Smooth muscle cell of the brain vasculature (primary cell): ENCODE measurements at places on chromosomes 16 and 17.

GRCh38 chr17:60602871-60603270, 2.9 kb downstream of the PPM1D start:
- DNase-seq = no peak

DNA sequence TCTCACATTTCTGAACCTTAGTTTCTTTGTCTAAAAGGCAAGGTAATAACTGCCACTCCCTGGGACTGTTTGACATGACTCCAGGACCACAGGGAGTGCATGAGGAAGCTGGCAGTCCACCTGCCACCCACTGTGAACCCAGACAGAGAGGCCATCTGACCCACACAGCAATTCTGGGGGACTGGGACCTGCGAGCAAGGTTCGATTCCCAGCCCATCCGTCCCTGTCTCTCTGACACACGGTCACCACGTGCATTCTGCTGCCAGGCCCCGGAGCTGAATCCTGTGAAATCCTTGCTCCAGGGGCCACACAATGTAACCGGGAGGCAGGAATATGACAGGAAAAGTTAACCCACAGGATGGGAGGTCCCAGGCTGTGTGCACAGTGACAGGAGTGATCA, 218.8 kb upstream of the FOXF1 start:
- DNase-seq = no peak

GRCh38 chr17:54979657-54980056, 11.1 kb downstream of the STXBP4 start:
- no peak for DNase-seq

GRCh38 chr17:7548585-7549400, at the start of gene TNFSF12:
Gene TNFSF12 (plus strand): TSS chr17:7549058. CDS start chr17:7549154, 96 bp downstream.
- no peak for DNase-seq

- no peak for DNase-seq
These were observed 125.0 kb downstream of the HS3ST3A1 start for GRCh38 chr17:13476720-13477119.

DNA sequence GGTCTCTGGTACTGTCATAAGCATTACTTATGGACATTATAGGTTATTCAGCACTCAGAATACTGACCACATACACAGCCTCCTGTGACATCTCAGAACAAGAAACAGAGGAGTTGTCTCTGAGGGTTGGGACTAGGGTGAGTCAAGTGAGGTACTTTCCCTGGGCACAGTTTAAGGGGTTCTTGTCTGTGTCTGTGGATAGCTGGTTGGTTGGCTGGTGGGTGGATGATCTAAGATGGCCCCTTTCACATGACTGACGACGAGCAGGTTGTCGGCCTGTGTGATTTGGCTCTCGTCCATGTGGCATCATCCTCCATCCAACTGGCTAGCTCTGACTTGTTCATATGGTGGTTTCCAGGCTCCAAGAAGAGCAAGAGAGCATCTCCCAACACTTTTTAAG, 163.9 kb downstream of the PRKCB start:
- DNase-seq = no peak

GRCh38 chr16:49901711-49902110, 45.8 kb upstream of the ZNF423 start:
- DNase-seq = no peak

GRCh38 chr17:8124350-8125153, 646 bp upstream of the HES7 start:
- DNase-seq = no peak

- no peak for DNase-seq
These were observed 67.5 kb downstream of the AMFR start for GRCh38 chr16:56357765-56358322.

DNA sequence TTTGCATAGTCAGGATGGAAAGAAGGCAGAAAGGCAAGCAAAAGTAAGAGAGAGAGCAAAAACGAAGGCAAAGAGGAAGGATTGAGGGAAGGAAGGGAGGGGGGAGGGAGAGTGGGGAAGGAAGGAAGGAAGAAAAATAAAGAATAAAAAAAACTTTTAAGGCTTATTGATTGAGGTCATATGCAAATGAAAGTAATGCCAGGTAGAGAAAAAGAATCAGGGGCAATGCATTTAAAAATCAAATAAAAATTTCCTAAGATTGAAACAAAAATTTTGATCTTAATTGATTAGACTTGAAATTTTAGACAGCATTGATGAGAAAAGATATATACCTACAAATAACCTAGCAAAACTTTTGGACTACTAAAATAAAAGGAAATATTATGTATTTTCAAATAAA, 153.9 kb upstream of the KIF2B start:
- no peak for DNase-seq

DNA sequence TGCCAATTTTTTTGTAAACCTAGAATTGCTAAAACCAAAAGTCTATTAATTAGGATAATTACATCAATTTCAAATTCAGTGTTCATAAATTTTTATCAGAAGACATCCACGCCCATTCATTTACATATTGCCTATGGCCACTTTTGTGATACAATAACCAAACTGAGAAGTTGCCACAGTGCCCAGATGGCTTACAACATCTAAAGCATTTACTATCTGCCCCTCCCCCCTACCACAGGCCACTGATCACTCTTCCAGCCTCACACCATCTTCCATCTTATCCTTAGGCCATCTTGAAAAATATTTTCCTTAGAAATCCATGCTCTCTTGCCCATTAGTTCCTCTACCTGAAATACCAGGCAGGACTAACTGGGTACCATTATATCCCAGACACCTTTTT, 6.3 kb upstream of the PRKAR1A start:
- DNase-seq = no peak

DNA sequence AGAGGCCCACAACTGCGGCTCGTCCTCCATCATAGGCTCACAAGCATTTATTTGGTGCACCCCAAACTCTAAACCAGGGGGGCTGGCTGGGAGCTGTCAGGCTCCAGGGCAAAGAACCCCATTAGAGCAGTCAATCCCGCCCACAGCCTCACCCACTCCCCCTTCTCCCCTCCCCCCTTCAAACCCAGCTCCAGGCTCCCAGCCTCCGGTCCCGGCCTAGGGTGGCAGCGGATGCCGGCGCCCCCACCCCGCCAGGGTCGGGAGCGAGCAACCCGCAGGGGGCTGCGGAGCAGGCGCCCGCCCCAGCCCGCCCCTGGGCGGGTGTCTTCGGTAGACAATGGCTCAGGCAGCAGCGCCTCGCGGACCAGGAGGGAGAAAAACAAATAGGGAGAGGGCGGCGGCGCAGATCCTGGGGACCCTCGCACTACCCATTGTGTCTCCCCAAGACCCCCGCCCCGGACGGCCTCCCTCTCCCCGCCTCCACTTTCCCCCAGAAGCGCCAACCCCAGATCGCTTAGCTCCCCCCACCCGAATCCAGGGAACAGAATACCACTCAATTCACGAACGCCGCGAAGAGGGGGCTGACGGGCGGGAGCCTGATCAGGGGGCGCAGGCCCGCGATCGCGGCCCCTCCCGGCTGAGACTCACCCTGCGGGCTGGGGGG, 572 bp downstream of the FAM171A2 start:
- no peak for DNase-seq

GRCh38 chr16:81464279-81464678, 19.7 kb downstream of the CMIP start:
- DNase-seq = no peak

GRCh38 chr16:79005096-79005495, 595.4 kb downstream of the MAF start:
- no peak for DNase-seq

DNA sequence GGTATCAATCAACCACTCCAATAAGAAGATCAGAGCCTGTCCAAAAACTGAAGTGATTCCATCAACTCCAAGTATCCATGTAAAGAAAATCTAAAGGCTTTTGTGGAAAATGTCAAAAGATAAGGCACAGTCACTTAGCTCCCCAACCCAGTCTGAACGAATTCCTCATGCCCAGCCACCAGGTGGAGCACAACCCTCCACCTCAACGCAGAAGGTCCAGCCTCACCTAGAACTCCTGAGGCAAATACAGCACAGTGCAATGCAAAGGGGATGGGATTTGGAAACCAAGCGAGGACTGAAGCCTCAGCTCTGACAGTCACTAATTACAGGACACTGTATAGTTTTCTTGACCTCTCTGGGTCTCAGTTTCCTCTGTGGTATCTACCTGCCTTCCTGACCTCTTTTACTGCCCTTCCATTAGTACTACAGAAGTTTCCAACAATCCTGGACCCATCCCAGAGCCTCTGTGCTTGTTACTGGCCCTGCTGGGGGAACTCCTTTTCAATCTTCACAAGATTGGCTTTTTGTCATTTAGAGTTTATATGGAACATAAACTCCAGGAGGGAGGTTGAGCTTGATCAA, 2.0 kb downstream of the NCBP3 start:
- no peak for DNase-seq

DNA sequence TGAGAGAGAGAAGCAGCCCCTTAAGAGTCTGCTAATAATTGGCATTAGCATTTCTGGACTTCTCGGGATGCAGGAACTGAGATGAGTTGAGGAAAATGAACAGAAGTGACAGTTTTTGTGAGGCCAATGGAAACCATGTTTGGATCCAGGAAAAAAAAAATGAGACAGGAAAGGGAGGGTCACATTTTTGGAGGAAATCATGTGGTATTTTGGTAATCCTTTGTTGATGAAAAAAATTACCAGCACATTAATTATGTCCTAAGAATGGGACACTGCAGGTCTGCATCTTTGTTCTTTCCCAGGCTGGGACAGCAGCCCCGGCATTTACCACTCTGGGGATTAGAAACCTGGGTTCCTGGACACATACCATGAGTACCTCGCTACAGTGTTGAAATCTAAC, 109.9 kb upstream of the ZFHX3 start:
- DNase-seq = no peak

DNA sequence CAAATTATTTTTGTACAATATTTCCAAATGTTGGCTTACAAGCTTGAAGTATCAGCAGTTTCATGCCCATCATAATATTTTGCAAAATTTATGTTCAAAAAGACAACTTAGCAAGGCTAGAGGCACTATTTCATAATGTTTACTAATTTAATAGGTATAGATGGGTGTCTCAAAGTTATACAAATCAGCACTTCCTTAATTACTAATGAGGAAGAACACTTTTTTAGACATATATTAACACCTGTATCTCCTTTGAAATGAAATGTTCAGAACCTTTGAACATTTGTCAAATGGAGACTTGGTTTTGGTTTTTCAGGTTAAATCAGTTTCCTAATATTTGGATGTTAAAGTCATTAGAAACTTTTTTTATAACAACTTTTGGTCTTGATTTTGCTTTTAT, 2.2 kb downstream of the TAT start:
- no peak for DNase-seq

DNA sequence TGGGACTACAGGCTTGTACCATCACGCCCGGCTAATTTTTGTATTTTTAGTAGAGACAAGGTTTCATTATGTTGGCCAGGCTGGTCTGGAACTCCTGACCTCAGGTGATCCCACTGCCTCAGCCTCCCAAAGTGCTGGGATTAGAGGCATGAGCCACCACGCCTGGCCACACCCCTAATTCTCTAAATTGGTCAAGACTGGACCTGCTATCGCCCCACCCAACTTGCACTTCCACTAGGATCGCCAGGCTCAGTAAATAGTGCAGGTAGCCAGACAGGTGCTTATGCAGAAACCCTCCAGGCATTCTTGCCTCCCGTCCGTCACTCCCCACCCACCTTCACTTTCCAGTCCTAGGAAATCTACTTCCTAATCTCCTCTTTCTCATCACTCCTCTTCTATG, 481.4 kb upstream of the EEF2KMT start:
- DNase-seq = no peak

GRCh38 chr17:15039366-15039765, 225.8 kb downstream of the PMP22 start:
- DNase-seq = no peak

DNA sequence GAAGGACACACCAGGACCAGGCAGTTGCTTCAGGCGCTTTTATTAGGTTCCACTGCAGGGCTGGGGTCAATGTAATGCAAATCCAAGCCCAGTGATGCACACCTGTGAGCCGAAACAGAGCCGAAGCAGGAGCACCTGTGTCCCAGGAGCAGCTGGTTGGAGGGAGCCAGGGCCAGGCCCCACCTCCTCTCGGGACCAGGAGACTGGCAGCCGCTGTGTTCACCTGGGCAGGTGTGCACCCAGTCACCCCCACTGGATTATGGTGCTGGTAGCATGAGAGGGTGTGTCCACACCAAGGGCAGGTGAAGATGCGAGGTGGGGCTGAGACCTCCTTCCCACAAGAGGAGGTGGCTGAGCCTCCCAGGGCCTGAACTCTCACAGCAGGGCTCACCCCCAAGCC, 4.7 kb upstream of the FAAP100 start:
- no peak for DNase-seq

DNA sequence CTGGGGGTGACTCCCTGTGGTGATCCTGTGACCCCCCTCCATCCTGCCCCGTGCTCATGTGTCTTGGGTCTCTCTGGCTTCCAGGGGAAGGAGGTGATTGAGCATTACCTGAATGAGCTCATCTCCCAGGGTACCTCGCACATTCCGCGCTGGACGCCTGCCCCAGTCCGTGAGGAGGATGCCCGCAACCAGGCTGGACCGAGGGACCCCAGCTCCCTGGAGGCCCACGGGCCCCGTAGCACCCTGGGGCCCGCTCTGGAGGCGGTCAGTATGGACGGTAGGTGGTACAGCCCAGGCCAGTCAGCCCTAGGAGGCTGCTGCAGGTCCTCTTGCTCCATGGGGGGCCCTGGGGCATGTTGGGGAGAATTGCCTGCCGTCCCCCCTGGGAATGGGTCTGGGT, 33.6 kb downstream of the SEC14L5 start:
- no peak for DNase-seq

GRCh38 chr16:4386451-4386805, 14.8 kb downstream of the VASN start:
- no peak for DNase-seq

GRCh38 chr17:32503251-32504165, 16.7 kb downstream of the CDK5R1 start:
- DNase-seq = no peak

DNA sequence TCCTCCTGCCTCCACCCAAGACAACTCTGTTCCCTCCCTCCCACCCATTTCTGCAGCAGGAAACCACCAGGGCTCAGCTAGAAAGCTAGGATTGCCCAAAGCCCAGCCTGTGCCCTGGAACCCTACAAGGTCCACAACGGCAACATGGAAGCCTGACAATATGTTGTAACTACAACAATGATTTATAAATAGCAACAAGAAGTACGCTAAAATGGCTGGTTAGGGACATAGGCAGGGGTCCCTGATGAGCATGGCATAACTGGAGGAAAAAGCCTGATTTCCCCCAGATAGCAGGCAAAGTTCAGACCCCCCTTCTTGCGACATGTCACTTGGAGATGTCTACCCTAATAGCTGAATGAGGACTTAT, 6.6 kb downstream of the ST3GAL2 start:
- no peak for DNase-seq

DNA sequence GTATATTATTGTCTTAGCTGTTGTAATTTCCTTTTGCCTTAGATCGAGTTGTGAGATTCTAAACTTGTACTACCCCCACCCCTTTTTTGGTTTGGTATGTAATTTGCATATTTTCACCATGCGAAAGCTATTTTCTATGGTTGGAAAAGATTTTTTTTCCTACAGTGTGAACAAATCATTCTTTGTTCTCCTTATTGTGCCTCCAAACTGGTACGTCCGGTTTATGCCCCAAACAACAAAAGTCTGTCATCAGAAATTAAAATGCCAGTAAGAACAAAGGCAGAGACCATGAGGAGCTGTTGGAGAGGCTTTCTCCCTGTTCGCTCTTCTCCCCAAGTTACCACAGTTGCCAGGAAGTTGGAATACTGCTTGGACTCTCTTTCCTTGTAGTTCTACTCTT, 66.1 kb downstream of the BCAS3 start:
- DNase-seq = no peak

GRCh38 chr16:71425746-71426068, 16.1 kb downstream of the TLE7 start:
- DNase-seq = no peak

- DNase-seq = no peak
These were observed 10.3 kb downstream of the NUPR1 start for GRCh38 chr16:28528463-28528867.
